ENCODE measurements at places on chromosomes 4 and X.

GRCh38 chr4:118173126-118173525, 138.8 kb downstream of the NDST3 start:
- DNase-seq = no peak

GRCh38 chr4:120839974-120840751, 82.4 kb downstream of the PRDM5 start:
- no peak for DNase-seq

- DNase-seq = no peak
Observed at GRCh38 chr4:109462297-109462696, 28.7 kb downstream of the SEC24B start.

- no peak for DNase-seq
Observed at GRCh38 chr4:7733801-7734650, 205.6 kb downstream of the AFAP1 start.

DNA sequence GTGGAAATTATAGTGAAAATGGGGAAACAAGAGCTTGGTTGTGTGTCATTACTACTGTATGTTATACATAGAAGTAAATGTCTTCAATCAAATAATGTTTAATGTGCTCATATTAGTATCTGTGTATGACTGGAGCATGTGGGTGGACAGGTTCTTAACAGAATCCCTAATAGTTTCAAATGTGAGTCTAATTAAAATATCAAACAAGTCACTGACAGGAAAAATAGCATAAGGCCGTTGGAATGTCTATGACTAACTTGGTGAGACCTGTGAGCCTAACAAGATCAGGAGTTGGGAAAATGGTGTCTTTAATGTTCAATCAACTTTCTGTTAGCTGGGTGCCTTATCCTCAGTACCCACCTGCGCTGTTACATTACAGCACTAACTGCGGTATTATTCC, 6.2 kb upstream of the CXCL3 start:
- DNase-seq = no peak

- no peak for DNase-seq
Observed at GRCh38 chr4:11201256-11201655, 227.4 kb downstream of the HS3ST1 start.

DNA sequence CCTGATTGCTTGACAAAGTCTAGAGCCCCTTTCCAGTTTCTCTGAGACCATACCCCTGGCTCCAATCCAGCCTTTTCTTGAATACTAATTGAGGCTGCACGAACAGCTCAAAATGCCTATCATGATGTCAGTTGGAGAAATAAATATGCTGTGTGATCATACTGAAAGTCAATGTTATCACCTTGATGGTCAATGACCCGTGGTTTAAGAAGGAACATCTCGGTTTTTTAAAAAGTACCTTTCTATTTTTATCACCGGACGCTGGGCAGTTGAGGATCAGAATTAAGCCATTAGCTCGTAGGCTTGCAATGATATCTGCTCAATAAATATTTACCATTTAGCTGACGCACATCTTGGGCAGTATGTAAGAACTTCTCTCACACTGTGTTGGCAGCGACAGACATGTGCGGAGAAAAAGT, 852 bp upstream of the WDR44 start:
- DNase-seq = no peak

DNA sequence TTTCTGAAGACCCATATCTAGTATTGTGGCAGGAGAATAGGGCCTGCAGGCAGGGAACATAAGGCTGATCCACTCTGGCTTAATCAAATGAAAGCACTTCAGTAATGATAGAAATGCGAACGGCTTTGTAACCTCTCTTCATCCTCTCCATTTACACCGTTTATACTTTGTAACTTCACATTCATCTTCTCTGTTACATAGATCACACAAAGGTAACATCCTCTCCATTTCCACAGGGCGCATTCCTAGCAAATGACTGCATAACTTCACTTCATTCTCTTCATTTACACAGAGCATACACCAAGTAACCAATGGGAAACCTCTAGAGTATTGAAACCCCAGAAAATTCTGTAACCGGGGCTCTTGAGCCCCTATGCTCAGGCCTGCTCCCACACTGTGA, 65.5 kb upstream of the SLC34A2 start:
- no peak for DNase-seq

DNA sequence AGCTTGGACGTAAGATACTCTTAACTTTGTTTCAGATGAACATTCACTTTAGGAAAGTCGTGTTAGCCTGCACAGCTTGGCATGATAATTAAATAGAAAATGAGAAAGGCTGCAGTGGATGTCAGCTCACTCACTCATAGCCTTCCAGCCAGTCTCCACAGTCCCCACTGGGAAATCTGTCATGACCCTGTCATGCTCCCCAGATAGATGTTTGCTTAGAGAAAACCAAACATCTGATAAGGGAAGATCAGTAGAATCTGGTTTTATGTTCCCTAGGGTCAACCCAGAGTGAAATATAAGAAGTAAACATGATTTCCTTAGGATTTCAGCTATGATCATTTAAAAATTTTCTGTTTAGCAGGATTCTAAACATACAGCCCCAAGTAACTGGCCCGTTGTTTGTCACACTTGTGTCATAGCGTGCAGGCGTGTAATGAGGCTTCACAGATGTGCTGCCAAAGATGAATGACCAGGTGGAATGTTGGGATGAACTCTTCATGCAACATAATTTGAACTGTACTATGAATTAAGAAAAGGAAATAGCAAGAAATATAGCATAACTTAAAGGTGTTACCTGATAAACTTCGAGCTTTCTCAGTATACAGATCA, 180.1 kb downstream of the BANK1 start:
- DNase-seq = no peak

- DNase-seq = peak; percentile 94
Observed at GRCh38 chr4:141028024-141028529, 105.2 kb downstream of the RNF150 start.

GRCh38 chrX:97168646-97169045, 284.9 kb downstream of the RPA4 start:
- no peak for DNase-seq

- no peak for DNase-seq
Observed at GRCh38 chr4:169557061-169557636, 55.2 kb downstream of the NEK1 start.

GRCh38 chr4:71383984-71384383, 45.2 kb downstream of the SLC4A4 start:
- DNase-seq = no peak

GRCh38 chr4:170030121-170030520, 3.9 kb upstream of the MFAP3L start:
- no peak for DNase-seq

DNA sequence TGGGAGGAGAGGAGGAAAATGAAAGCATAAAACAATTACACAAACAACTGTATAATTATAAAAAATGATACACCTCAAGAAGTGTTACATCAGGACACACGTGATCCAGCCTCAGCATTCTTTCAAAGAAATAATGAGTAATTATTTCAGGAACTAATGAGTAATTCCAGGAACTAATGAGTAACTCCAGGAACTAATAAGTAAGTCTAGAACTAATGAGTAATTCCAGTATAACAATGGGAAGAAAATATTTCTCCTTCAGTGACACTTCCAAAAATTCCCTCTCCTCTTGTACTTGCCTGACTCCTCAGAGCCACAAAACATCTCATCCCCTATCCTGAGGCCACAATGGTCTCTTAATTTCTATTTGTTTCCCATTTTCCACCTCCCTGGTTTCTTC, 63.5 kb upstream of the COL25A1 start:
- no peak for DNase-seq

DNA sequence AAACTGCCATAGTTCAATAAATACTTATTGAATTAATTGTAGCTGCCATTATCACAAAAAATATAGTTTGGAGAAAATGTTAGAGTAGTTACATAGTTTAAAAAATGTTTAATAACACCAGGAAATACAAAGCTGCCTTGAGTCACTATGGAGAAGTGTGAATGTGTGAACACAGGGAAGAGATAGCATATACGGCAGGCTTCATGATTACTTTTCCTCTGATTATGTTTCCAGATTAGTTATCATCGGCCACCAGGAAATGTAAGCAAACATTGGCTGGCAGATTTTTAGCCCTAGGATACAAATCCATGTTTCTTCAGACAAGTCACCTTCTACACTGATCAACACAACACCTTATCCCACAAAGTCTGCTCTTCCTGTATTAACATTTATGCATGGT, 4.4 kb downstream of the PRDM5 start:
- DNase-seq = no peak

DNA sequence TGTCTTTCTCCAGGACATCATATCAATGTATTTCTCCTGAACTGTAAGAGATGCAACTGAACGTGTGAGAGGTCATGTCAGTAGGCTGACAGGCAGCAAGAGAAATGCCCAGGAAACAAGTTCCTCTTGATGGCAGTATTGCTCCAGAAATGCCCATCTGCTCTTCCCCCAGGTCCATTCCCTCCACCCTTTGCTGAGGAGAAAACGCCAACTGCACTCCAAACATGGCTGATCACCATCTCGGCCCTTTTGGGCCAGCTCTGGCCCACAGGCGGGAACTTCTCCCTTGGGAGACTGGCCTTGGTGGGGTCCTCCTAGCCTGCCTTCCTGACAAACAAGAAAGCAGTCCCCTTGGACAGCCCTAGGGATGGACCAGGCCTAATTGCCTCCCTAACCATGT, 276.5 kb upstream of the AGTR2 start:
- DNase-seq = peak; percentile 13

DNA sequence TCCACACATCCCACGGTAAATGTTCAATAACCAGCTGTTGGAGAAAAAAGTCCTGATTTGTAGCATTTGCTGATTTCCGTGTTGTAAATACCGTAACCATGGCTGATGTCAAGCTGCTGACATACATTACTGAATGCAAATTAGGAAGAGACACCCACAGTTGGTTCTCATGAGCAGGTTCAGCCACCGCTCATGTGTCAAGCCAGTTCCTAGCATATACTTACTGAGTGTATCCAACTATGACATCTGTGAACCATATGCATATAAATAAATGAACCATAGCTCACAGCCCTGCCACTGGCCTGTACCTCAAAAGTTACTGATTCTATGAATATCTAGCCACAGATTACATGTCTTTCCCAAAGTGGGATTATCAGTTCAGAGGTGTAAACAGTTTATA, 29.5 kb downstream of the FHDC1 start:
- no peak for DNase-seq

DNA sequence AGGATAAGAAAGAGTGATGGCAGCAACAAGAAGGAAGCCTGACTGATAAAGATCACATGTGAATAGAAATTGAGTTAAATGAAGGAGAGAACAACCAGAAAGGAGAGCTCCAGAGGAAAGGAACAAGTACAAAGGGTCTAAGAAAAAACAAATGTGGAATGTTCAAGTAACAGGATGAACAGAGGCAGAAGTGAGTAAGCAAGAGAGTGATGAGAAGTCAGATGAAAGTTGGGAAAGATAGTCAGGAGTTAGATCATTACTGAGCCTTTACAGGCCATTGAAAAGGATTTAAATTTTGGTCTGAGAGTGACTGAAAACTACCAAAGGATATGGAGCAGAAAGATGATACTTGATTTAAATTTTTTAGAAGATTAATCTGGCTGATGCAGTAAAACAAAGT, 38.1 kb downstream of the NFXL1 start:
- DNase-seq = no peak

GRCh38 chr4:108370291-108371141, 201.8 kb upstream of the LEF1 start:
- DNase-seq = no peak

- DNase-seq = no peak
Observed at GRCh38 chr4:52585379-52585778, 73.7 kb downstream of the USP46 start.

GRCh38 chr4:17103231-17103630, 204.8 kb upstream of the LDB2 start:
- DNase-seq = peak; percentile 62

GRCh38 chr4:8399298-8399697, 41.2 kb downstream of the ACOX3 start:
- no peak for DNase-seq

DNA sequence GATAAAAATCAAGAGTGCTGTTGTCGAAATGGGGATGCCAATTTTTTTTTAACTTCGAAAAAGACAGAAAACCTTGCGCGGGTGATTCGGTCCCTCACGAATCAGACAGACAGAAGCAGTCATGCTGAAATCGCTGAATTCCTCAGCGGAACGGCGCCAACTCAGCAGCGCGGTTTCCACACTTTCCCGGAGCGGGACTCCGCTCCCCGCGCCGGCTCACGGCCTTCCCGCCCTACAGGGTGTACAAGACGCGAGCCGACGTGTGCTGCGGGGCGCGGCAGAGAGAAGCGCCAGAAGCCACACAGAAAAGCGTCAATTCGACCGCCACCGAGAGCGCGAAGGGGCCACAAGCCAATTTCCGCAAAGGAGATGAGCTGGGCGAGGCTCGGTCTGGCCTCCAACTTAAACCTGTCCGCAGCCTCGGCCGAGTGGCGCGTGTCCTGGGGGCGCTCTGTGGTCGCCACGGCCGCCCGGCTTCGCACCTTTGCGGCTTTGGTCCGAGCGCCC, 1.3 kb downstream of the NEXMIF start:
- DNase-seq = no peak

DNA sequence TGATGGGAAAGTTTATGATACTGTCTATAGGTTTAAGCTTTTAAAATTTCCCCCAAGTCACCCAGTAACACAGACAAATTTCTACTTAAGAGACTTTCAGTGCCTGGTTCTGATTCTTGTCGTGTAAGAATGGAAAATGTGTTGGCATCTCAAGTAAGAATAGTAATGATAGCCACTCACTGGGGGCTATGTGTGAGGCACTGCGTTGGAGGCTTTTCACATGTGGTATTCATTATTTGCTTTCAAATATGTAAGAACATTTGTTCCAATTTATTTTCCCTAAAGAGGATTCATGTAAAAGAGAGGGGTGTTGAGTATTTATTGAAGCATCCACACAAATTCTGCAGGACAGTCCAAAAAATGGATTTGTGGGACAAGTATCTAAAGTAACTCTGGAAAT, 143.6 kb downstream of the FNIP2 start:
- DNase-seq = no peak

DNA sequence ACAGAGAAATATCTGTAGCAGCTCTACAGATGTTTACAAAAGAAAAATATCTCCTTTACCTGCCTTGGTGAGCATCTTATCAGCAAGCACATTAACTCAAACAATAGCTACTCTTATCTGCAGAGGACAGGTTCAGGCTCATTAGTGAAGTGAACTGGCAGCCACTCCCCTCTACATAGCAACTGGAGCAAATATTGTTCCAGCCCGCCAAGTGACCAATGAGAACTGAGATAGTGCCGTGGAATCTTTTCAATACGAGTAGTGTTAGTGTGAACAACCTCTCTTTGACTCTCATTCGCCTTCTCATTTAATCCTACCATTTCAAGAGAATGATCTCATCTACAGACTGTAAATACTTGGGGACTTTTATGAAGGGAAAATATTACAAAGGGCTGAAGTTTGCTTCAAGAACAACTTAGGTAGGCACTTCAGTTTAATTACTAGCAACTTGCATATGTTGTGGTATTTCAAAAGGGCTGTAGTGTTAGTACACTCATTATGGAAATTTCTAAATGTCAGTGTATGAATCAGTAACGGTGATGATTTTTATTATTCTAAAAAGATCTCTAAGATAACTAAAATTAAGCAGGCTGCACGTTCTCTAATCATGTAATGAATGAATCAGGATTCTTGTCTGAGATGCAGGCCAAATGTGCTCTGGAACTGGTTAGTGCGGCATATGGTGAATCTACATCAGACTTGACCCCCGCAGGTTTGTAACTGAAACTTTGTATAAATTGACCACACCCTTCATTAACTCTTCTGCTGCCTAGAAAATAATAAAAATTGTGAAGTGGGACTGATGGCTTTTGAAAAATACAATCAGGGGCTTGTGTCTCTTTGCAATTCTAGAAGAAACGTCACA, 72.4 kb downstream of the PALLD start:
- DNase-seq = no peak

- DNase-seq = peak; percentile 21
Observed at GRCh38 chrX:65587616-65588526, 53.3 kb upstream of the LAS1L start.

Data from AG09309 (cell line).